GF-D8 (cell line): ENCODE measurements at places on chromosomes 1 and 21.

- no peak for DNase-seq
Observed at GRCh38 chr1:201269900-201270410, 13.4 kb upstream of the PKP1 start.

DNA sequence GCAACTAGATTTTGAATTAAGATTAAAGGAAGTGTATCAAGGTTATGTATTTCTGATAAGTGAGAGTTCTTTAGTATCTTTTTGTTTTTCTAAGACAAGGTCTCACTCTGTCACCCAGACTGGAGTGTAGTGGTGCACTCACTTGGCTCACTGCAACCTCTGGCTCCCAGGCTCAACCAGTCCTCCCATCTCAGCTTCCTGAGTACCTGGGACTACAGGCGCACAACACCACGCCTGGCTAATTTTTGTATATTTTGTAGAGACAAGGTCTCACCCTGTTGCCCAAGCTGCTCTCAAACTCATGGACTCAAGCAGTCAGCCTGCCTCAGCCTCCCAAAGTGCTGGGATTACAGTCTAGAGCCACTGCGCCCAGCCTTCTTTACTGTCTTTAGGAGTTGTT lies 33.7 kb downstream of the DHX9 start:
- DNase-seq = no peak

- DNase-seq = no peak
Observed at GRCh38 chr1:116769994-116770393, 15.8 kb downstream of the CD2 start.

DNA sequence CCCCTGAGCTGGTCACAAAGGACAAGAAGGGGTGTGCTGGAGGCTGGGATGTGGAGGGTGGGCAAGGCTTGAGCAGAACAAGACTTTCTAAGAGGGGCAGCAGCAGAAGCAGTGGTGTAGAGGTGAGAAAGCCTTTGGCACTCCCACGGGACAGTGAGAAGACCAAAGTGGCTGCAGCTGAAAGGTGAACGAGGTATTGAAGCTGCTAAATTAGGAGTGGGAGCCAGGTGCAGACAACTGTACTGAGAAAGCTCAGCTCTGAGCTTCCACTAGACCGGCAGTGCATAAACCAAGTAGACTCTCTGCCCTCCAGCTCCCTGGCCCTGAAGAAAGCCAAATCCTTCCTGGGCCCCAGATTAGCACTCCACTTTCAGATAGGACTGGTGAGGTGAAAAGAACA lies 93.0 kb downstream of the VWA5B1 start:
- no peak for DNase-seq

- no peak for DNase-seq
Observed at GRCh38 chr1:244599937-244600350, 53.0 kb upstream of the DESI2 start.

GRCh38 chr1:241842565-241842964 lies 5.4 kb upstream of the EXO1 start:
- no peak for DNase-seq

DNA sequence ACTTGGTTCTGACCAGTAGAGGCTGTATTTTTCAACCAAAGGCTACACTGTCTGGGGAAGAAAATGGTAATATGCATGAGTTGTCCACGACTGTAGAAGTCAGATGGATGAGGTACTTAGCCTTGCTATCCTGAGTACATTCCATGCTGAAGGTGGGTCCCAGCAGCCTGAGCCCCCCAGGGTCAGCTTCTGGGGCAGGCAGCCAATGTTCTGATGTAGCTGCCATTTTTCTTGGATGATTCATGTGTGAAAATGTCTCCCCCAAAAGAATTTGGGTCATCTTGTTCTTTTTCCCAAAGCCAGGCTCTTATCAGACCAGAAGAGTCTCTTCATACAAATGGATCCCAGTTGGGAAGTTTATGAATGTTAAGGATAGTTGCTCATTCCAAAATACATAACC lies 172.2 kb upstream of the UBE2U start:
- DNase-seq = no peak
